Aorta (tissue), 5 donors: ENCODE measurements at places on chromosomes 5 and 9.

- no peak for DNase-seq
Observed at GRCh38 chr5:36392186-36392585, 90.5 kb upstream of the RANBP3L start.

DNA sequence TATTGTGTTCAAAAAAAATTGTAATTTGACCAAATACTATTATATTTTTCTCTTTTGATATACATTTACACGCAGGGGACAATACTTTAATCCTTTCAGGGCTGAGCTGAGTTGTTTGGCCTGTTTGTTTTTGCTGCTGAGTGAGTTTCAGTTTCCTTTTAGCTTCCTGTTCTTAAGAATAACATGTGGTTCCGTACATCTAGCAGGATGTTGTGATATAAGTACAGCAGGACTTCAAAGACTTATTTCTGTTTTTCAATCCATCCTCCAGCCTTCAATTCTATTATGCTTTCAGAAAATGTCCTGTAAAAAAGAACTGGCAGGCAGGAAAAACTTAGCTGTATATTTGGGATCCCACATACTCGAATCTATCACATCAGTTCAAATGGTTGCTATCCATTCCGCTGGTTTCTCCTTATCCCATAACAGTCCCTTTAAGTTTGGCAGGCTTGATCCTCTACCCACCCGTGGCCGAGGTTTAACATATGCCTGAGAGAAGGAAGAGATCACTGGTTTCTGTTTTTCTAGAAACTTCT, 1037.3 kb upstream of the ACO1 start:
- no peak for DNase-seq

DNA sequence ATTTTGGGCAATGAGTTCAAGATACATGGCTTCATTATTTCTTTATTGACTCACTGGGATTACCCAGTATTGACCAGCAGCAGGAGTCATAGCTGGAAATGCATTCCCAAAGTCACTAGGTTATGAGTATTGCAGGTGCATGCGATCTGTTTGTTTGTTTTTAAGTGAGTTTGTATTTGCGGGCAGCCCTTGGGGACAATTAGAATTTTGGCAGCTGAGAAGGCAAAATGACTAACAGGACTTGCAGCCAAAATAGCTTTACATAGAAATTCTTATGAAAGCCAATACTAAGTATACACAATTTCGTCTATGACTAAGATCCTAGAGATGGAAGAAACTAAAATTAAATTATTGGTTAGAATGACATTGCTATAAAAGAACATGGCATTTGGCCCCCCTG, 18.1 kb upstream of the RGMB start:
- no peak for DNase-seq

GRCh38 chr5:169050636-169051035, 250.3 kb downstream of the SLIT3 start:
- DNase-seq: no peak

DNA sequence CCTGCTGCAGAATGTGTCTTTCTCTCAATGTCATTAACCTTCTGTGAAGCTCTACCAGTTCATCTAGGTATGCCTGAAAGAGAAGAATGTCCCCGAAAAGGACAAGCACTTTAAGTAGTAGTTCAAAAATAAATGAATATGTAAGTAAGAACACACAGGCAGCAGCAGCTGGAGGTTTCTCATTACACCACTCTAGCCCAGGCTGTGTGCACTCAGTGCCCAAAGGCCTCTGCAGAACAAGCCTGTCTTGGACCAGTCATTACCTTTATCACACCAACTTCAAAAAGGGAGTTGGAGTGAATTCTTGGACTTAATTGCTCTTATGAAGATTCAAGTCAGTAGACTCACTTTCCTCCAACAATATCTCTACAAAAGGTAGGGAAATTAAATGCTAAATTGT, 268.8 kb downstream of the MLLT3 start:
- no peak for DNase-seq

DNA sequence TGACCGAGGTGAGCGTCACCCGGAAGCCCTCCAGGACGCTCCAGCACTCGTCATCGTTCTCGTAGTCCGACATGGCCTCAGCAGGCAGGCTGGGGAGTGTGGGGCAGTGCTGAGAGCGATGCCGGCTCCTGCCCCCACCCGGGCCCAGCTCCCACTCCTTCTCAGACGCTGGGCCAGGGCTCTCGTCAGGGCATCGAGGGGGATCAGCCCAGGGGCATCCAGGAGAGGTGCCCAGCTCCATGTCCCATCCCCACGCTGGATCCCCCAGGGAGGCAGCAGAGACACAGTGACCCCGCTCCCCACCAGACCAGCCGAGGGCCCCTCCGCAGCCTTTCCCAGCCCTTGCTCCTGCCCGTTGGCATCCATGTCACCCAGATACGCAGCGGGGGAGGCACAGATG, 1.5 kb downstream of the CARD9 start:
- DNase-seq: no peak

DNA sequence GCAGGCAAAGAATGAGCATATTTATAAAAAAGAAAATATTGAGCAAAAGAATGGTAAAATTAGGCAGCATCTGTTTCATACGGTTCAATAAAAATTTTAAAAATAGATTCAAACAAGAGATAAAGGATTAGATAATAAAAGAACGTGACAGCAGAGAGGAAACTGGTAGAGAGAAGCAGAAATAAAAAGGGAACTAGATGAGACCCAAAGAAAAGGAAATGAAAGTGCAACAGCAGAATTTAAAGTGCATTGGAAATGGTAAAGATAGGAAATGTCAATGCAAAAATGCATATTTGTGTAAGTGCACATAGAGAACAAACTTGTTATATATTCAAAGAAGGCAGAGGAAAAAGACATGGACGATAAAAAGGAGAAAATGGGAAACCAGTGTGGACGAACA, 70.2 kb downstream of the SUSD1 start:
- no peak for DNase-seq

- no peak for DNase-seq
Observed at GRCh38 chr5:166992874-166993722, 1298.3 kb upstream of the WWC1 start.

DNA sequence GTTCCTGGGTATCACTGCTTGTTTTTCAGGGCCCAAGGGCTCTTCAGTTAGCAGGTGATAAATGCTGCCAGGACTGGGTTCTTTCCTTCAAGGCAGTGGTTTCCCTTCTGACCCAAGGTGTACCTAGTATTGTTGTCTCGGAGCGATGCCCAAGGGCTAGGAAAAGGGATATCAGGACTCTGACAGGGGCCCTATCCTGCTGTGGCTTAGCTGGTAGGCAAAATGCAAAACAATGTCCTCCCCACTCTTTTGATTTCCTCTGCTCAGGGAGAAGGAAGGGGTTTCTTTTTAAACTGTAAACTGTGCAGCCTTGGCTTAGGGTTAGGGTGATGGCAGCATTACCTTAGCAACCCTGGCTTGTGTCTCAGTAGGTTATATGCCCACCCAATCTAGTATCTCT, 508.8 kb upstream of the CTNND2 start:
- DNase-seq: no peak

DNA sequence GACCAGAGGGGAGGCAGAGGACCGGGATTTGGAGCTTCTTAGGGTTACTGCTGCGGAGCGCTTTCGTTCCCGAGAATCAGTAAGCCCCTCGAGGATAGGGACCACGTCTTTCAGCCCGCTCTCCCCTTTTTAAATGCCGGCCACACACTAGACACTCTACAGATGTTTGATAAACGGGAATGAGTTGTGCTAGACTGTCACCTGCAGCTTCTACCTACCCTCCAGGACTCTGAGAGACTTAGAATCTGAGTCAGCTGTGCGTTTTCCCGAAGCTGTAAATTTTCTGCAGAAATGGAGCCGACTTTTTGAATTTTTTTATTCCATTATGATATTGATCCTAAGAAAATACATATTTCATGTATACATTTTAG, 670 bp downstream of the CCDC171 start:
- DNase-seq: no peak

GRCh38 chr9:108333530-108333983, 522.2 kb downstream of the ACTL7B start:
- no peak for DNase-seq

DNA sequence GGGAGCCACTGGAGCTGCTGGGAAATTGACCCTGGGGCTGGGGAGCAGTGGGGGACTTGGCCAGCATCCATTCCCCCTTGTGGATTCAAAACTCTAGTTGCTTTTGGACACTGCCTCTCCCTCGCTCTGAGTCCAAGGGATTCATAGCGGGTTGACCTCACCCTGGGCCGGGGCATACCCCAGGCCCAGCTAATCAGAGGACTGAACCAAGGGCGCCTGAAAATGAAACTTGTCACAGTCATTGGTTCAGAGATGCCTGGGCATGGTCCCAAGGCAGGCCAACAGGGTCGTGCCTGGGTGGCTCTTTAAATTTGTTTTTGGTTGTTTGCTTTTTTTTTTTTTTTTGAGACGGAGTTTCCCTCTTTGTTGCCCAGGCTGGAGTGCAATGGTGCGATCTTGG, 22.6 kb downstream of the STK10 start:
- no peak for DNase-seq

DNA sequence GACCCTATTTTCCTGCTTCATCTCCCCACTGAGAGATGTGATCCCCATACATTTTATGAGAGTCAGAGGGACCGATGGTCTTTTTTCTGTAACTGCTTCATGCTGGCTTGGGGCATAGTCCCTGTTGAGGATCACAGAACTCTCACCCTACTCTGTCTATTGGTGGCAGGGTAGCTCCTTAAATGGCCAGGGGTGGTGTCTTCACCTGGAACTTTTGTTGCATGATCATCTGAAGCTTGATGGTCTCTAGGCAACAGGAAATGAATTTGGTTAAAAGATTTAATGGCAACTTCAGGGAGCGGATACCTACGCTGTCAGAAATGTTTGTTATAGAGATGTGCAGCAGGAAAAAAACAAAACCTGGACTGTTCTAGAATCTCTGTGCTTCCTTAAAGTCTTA, 87.0 kb upstream of the GLIS3 start:
- DNase-seq: no peak

GRCh38 chr9:106830527-106831150, 32.3 kb upstream of the ZNF462 start:
- DNase-seq: no peak

GRCh38 chr5:174272671-174273070, 227.2 kb downstream of the NSG2 start:
- DNase-seq: no peak

GRCh38 chr5:36744773-36745589, 131.6 kb upstream of the NIPBL start:
- no peak for DNase-seq

GRCh38 chr5:132012371-132013005, 1.0 kb upstream of the ACSL6 start:
- DNase-seq: peak; percentile 87

- no peak for DNase-seq
Observed at GRCh38 chr9:91082731-91083130, 279.0 kb downstream of the AUH start.

- DNase-seq: no peak
Observed at GRCh38 chr5:173490681-173491080, 125.8 kb downstream of the BOD1 start.

GRCh38 chr9:751137-752051, 90.1 kb upstream of the DMRT1 start:
- no peak for DNase-seq

GRCh38 chr9:8772302-8772701, 972.7 kb upstream of the DMAC1 start:
- no peak for DNase-seq

GRCh38 chr5:150738862-150739261, 20.0 kb downstream of the DCTN4 start:
- DNase-seq: no peak

DNA sequence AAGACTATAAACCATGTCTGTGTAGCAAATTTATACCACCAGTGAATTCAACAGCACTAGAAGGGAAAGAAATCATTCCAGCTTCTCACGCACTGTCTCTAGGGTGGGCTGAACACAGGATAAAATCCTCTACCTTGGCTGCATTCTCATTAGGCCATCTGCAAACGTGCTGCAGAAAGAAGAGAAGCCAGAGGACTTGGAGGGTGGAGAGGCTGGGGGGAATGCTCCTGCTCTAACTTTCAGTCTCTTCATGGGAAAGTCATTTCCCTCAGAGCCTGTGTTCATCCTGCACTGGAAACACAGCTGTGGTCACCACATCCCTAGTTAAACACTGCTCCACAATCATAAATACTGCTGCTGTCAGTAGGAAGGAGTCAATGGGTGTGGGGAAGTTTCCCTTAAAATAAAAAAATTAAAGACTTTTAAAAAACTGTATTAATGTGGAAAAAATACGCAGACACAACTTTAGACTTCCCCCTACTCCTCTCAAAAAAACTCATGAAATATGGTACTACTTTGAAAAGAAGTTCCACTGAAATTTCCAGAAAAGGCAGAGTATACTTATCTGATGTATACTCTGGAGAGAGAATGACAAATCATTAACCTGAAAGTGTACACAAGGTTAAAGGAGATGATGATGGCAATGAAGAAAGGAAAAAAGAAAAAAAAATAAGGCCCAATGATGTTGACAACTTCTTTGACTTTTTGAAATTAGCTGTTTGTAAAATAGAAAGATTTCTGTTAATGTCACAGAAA, 46.8 kb downstream of the LHFPL2 start:
- no peak for DNase-seq

DNA sequence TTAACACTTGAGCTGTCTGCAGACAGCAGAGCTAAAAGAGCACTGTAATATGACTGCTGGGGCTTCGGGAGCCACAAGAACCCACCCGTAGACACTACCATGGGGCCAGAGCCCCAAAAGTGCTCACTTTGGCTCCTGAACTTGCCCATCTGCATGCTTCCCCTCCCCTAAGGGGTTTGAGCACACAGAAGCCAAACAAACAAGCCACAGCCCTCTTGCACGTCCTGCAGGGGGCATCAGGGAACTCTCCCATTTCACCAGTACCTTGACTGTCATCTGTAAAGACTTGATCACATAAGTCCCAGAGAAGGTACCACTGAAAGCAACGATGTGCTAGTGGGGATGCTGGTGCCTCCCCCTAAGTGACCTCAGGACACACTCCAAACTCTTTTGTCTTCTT, 681.8 kb downstream of the SEMA5A start:
- DNase-seq: no peak

DNA sequence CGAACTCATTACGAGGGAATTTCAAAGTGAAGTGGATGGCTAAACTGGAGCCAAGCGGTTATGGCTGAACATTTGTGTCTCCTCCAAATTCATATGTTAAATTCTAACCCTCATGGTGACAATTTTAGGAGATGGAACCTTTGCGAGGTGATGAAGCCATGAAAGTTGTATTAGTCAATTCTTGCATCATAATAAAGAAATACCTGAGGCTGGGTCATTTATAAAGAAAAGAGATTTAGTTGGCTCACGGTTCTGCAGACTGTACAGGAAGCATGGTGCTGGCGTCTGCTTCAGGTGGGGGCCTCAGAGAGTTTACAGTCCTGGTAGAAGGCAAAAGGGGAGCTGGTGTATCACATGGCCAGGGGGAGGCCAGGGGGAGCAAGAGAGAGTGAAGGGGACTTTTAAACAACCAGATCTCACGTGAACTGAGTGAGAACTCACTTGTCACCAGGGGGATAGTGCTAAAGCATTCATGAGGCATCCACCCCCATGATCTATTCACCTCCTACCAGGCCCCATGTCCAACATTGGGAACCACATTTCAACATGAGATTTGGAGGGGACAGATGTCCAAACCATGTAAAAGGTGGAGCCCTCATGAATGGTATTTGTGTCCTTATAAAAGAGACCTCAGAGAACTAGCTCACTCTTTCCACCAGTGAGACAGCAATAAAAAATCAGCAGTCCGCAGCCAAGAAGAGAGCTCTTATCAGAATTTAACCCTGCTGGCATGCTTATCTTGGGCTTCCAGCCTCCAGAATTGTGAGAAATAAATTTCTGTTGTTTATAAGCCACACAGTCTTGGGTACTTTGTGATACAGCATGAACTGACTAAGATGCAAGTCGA, 143.4 kb downstream of the MTRR start:
- DNase-seq: no peak
